NCI-H2227 treated with DMSO at 0.1 percent for 48 hours (cell line): ENCODE measurements at places on chromosomes 12 and 14.
A peak's percentile ranks its signal among the peaks of the same experiment; 100 is the strongest.

- DNase-seq, result no peak
Measured at GRCh38 chr14:68663385-68664076, 129.3 kb downstream of the ZFP36L1 start.

DNA sequence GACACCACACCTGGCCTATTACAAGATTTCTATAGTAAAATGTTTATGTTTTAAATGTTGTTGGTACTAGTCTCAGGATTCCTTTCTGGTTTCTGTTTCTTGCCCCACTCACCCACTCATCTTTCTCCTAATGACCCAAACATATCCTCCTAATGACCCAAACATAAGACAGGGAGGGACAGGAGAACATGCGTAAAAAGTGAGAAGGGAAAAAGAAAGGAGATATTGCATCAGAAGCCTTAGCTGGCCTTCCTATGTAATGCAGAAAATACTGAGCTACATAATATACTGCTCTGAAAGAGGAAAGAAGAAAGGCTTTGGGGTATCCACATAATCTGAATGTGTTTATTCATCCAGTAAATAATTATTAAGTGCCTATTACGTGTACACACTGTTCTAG is 104.6 kb upstream of the GPHB5 start:
- DNase-seq, result no peak

DNA sequence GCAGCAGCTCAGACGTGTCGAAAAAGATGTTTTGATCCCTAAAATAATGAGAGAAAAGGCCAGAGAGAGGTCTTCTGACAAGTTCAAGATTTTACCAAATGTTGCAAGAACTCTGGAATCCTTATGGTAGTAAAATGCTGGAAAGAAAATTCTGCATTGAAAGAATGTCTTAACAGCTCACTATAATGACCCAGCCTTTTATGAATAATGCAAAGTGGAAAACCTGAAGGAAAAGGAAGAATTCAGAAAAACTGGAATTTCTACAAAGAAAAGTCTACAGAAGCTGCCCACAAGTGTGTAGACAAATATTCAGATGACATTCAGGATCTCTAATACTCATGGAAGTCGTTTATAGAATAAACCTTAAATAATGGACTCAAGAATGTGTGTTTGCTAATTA is 1.8 kb upstream of the CCDC88C start:
- DNase-seq, result no peak

DNA sequence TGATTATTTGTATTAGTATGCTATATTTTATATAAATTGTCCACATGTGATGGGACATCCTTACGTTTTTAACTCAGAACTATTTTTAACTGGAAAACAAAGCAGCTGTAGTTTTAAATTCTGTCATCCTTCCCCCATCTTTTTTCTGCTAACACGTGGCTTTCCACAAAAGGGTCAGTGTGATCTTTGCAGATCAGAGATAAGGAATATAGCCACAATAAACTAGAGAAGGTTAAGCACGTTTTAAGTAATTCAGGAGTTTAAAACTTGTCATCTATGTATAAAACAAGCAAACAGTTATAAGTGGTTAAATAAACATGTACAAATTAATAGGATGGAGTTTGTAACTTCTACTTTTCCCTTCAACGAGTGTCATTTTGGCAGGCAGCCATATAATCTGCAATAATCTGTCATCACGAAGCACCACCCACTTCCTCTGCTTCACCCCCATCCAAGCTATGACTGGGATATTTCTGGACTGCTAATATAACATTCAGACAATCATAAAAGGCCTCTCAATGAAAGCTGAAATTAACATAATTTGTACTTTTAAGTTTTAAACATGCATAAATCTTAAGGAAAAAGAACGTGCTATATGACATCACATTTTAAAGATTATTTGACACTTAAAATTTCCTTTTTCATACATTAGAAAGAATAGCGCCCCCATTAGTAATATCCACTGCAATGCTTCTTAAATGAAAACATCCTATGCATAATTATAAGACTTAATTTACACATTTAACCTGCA is 15.3 kb downstream of the TAOK3 start:
- DNase-seq, result peak; percentile 42

DNA sequence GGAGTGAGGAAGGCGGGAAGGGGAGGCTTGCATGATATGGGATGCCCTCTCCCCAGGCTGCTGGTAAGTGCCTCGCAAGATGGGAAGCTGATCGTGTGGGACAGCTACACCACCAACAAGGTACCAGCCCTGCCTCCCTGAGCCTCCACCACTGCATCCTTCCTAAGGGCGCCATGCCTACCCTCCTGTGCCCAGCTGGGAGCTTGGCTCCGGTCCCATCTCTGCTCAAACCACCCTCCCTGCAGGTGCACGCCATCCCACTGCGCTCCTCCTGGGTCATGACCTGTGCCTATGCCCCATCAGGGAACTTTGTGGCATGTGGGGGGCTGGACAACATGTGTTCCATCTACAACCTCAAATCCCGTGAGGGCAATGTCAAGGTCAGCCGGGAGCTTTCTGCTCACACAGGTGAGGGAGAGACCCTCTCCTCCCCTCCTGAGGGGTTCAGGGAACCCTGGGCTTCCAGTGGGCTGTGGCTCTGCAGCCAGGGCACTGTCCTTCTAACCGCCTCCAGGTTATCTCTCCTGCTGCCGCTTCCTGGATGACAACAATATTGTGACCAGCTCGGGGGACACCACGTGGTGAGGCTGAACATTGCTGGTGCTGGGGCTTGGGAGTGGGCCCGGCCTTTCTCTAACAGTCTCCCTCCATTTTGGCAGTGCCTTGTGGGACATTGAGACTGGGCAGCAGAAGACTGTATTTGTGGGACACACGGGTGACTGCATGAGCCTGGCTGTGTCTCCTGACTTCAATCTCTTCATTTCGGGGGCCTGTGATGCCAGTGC is 2.6 kb downstream of the GNB3 start:
- DNase-seq, result no peak
